Stimulated activated CD4-positive, alpha-beta T cell treated with anti-CD3 and anti-CD28 coated beads, Interleukin-1b, Interleukin-23, amount 100 ng/mL, for 4 hours (primary cell): ENCODE measurements at places on chromosomes 3 and 15.

GRCh38 chr3:100136921-100137320 is 22.6 kb upstream of the FILIP1L start:
- no peak for DNase-seq

DNA sequence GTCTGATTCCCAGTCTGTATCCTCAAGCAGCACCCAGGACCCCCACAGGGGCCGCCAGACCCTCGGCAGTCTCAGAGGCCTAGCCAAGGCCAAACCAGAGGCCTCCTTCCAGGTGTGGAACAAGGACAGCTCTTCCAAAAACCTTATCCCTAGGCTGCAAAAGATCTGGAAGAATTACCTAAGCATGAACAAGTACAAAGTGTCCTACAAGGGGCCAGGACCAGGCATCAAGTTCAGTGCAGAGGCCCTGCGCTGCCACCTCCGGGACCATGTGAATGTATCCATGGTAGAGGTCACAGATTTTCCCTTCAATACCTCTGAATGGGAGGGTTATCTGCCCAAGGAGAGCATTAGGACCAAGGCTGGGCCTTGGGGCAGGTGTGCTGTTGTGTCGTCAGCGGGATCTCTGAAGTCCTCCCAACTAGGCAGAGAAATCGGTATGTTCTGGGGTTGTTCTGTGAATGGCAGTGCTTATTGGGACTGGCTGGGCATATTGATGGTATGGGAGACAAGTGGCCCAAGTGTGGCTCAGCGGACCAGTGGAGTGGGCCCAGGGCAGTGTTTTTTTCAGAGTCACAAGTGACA is 96.3 kb downstream of the RPL39L start:
- no peak for DNase-seq

GRCh38 chr3:30084971-30085403 is 521.4 kb upstream of the TGFBR2 start:
- no peak for DNase-seq

- DNase-seq, result no peak
Measured at GRCh38 chr3:24047513-24047912, 102.4 kb downstream of the NR1D2 start.

DNA sequence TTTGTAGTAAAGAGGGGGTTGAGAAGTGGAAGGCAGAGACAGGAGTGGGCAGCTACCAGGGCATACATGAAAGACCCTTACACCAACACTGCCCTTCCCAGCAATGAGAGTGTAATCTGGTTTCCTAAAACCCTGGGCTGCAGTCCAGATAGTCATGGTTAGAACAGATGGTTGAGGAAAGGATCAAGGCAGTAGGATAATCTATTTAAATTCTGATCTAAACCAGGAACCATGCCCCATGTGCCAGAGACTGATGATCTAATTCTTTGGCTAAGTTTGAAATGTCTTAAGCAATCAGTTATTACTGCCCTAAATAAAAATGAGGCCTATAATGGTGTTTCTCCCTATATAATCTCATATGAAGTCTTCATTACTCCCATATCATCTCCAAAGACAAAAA is 59.6 kb downstream of the PRTG start:
- no peak for DNase-seq

GRCh38 chr3:13167829-13168228 is 94.6 kb upstream of the IQSEC1 start:
- DNase-seq, result no peak

DNA sequence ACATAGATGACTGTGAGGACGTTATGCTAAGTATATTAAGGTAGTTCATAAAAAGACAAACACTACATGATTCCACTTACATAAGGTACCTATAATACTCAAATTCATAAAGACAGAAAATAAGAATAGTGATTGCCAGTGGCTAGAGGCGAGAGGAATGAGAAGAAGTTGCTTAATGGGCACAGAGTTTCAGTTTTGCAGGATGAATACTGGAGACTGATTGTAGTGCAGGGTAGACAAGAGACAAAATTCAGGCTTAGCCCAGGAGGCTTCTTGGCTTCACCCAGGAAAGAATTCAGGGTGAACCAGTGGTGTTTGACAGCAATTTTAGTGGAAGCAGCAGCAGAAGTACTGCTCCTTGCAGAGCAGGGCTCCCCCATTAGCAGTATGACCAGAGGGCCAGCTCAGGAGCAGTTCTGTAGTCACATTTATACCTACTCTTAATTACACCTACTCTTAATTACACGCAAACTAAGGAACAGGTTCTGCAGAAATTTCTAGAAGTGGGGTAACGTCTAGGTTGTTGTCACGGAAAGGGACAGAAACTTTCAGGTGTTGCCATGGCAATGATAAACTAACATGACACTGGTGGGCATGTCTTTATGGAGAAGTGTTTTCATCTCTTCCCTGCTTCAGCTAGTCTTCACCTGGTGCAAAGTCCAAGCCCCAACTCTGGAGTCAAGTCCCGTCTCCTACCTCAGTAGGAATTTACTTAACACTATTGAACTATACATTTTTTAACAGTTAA is 55.2 kb downstream of the TBL1XR1 start:
- no peak for DNase-seq

DNA sequence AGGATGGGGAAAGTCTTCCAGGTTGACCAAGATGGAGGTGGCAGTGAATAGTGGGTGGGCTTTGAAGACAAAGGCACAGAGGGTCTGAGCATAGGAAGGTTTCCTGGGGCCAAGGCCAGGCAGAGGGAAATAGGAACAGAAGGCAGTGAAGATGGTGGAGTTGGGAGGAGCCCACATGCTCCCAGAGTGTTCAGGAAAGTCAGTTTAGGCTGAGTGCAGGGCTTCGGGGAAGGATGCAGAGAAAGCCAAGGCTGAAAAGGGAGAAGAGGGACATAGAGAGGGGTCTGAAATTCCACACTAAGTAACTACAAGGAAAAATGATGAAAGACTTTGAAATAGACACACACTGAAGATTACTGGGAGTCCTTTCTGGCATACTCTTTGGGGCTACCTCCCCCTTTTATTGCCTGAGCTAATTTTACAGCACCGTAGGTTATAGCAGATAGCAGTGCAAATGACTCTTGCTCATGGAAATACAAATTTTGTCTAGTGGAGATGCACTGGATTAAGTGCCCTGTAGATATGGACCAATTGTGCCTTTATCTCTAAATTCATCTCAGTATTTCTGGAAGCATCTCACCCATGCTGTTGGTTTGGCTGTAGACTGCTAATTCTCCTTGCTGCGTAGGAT is 3.8 kb downstream of the CX3CR1 start:
- no peak for DNase-seq

- no peak for DNase-seq
Measured at GRCh38 chr15:93372208-93372864, 283.3 kb upstream of the RGMA start.

- no peak for DNase-seq
Measured at GRCh38 chr3:50627407-50628051, 10.6 kb downstream of the MAPKAPK3 start.

DNA sequence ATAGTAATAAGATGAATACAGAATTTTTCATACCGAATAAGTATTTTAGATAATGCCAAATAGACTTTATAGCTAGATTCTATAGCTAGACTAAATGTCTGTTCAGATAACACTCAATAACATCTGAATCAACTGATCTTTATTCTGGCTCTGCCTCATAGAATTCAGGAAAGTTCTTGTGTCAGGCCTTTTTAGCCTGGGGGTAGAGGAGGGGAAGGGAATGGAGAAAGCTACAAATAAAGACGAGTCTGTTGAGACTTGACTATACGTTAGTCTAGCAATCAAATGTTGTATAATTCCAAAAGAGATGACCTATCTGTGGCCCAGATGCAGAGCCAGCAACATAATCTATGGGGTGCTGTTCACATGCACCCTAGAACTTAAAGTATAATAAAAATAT is 106.6 kb upstream of the ABI3BP start:
- no peak for DNase-seq

GRCh38 chr3:18483226-18483625 is 58.1 kb upstream of the SATB1 start:
- DNase-seq, result no peak

DNA sequence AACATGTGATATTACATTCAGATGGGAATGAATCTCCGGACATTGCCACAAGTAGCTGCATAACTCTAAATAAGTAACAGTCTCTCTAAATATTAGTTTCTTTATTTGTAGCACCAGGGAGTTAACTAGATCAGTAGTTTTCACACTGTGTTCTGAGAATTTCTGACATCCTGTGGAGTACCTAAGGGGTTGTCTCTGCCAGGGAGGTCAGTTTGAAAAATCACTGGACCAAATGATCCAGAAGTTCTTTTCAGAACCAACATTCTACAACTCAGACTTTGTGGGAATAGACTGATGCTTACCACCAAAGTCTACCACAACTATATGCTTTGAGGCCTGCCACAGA is 9.0 kb upstream of the ILDR1 start:
- no peak for DNase-seq

GRCh38 chr15:84151205-84151931 is 84.2 kb upstream of the GOLGA6L4 start:
- no peak for DNase-seq

DNA sequence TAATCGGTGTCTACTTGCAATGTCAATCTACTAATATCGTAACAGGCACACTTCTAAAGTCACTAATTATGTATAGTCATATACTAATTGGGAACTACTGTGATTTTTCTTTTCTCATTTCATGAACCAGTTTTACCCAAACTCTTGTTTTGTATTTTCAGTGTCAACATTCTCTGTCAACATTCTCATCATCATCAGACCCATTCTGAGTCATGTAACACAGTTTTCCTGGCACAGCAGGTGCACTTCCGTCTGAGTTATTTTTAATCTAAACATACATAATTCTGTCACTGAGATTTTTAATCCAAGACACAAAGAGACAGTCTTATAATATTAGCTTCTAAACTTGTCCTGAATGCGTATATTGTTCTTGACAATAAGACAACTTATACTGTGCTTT is 205.1 kb upstream of the EIF1B start:
- DNase-seq, result no peak

GRCh38 chr3:143163562-143164100 is 44.1 kb downstream of the CHST2 start:
- no peak for DNase-seq

DNA sequence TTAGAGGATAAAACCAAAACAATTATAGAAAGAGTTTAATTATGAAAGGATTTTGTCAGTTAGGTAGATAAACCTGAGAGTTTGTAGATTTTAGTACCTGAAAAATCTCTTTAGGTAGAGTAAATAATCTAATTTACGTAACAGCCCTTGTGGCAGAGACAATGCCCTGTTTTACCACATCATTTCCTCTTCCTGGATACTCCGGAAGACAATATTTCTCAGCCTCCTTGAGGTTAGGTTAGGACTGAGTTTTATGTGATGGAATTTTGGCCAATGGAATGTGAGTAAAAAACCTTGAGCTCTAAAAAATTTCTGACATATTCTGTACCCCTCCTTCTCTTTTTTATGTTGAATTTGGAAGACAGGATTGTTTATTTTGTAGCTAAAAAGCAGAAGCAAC is 50.7 kb upstream of the TPRG1 start:
- no peak for DNase-seq

GRCh38 chr3:171860830-171861535 is 17.8 kb downstream of the TMEM212 start:
- DNase-seq, result no peak

GRCh38 chr3:42043099-42043813 is 47.9 kb upstream of the TRAK1 start:
- no peak for DNase-seq

- no peak for DNase-seq
Measured at GRCh38 chr3:23743141-23743784, 62.5 kb upstream of the UBE2E1 start.

DNA sequence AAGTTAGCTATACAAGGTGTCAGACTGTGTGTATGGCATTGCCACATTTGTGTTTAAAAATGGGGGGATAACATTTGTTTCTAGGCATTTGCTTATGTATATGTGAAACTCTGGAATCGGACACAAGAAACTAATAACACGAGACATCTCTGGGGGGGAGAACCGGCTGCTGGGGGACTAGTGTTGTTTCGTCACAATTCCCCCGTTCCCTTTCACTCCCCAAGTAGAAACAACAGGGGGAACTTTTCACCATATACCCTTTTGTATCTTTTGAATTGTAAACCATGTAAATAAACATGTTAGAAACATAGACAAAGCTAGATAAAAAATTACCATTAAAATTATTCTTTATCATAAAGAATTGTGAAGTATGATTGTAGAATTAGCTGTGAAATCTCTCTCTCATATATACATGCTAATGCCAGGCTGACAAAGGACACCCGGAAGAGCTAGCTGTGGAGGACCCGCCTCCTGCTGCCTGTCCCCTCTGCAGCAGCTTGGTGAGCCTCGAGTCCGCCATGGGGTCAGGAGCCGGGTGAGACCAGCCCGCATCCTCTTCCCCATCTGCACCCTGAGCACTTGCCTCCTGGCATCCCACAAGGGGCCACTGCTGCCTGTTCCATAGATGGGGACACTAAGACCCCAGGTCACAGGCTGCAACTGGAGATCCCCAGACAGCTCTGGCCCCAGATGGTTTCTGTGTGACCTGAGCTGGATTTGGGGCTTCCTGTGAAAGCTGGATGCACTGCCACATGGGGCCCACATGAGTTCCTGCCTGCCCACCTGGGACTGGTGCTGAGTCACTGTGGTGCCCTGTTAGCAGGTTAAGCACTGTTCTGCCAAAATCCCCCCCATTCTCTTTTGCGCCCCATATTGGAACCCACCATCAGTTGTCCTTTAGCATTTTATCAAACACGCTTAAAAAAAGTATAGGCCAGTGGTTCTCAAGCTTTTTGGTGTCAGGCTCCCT is 91.6 kb downstream of the IQSEC1 start:
- DNase-seq, result no peak

GRCh38 chr15:97991972-97992541 is 31.6 kb downstream of the ARRDC4 start:
- DNase-seq, result no peak

- DNase-seq, result no peak
Measured at GRCh38 chr15:32866454-32867312, 148.9 kb downstream of the GREM1 start.

DNA sequence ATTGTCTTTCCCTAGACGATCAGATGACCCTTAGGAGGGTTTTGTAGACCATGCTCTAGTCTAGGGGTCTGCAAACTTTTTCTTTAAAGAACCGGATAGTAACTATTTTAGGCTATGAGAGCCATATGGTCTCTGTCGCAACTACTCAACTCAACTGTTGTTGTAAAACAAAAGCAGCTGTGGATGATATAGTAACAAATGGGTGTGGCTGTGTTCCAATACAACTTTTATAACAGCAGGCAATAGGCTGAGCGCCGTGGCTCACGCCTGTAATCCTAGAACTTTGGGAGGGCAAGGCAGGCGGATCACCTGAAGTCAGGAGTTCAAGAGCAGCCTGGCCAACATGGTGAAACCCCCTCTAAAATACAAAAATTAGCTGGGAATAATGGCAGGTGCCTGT is 6.1 kb upstream of the CMTM6 start:
- DNase-seq, result no peak

- DNase-seq, result no peak
Measured at GRCh38 chr3:73624017-73624820, 522 bp downstream of the PDZRN3 start.
